HFF-Myc (cell line): ENCODE measurements at places on chromosomes 5 and 9.

DNA sequence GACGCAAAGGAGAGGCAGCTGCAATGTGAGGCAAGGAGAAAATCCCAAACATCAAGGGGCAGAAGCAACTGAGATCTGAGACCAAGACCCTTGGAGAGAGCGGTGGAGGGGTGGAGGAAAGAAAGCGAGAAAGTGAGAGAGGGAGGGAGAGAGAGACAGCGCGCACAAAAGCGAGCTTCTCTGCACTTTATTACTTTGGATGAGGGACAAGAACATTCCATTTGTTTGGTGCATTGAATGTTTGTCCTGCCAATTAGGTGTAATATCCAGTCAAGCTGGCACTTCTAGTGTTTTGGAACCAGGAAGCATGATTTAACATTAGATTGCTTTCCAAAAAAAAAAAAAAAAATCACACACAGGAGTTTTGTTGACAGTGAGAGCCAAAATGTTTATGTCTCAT is 1.4 kb downstream of the CAST start:
- DNase-seq = no peak

GRCh38 chr5:136159457-136159856 is 26.8 kb downstream of the SMAD5 start:
- no peak for DNase-seq

DNA sequence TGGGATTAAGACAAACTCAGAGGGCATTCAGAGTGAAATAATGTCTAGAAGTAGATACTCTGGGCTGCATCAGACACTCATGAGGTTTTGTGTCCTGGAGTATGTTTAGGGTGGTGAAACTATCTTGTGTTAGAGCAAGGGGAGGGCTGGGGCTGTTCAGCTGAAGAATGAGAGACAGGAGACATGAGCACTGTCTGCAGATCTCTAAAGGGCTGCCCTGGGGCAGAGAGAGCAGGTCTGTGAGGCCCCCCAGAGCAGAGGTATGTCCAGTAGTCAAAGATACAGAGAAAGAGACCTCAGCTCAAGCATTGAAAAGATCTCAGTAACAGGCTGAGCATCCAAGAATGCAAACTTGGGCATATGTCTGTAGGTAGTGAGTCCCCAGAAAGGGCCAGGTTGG is 45.9 kb upstream of the SHB start:
- DNase-seq = no peak

- DNase-seq = peak; percentile 12
Measured at GRCh38 chr9:5425006-5425628, 12.6 kb downstream of the PLGRKT start.

GRCh38 chr9:33718987-33719386 is 76.4 kb upstream of the PRSS3 start:
- no peak for DNase-seq

DNA sequence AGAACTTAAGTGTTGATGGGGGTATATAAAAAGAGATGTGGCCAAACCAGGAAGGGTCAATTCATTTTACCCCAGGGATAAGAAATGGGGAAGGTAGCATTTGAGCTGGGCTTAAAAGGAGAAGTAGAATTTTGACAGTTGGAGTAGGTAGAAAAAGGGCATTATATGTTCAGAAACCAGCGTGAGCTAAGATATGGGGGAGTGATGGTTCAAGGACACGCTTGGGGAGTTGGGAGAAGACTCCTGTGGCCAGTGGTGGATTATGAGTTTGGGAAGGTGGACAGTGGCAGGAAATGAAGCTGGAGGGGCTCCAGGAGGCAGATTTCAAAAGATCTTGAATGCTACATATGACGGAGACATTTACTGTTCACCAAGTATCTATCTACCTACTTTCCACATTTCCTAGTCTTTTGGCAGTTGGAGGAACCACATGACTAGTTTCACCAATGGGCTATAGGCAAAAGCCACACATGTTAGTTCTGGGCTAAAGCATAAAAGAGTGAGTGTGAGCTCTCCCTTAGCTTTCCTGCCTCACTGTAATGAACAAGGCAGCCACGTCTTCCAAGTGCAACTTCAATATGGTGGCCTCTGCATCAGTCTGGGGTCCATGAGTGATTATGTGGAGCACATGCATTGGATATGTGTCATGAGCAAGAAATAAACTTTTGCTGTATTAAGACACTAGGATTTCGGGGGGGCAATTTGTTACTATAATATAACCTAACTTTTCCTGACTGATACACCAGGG is 15.7 kb upstream of the GSN start:
- no peak for DNase-seq

- no peak for DNase-seq
Measured at GRCh38 chr9:134328841-134329575, 2.8 kb downstream of the RXRA start.

DNA sequence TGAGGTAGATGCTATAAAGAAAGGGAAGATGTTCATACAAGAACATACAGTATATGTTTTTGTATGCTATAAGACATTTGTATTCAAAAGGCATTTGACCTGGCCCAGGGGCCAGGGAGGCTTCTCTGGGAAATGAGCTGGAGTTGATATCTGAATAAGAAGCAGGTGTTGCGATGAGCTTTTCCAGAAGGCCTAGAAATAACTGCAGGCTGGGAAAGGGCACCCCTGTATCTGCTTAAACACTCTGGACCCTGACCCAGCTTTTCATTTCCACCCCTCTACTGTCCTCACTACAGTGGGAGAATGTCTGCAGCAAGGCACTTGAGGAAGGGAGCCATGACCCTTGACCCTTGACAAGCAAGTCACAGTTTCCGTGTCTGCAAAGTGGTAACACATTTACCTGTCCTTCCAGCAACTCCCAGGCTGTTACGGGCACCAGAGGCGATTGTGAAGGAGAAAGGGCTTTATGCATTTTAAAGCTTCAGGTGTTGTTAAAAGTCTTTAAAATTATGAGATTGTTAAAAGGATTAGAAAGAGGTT is 88.2 kb upstream of the PANK3 start:
- no peak for DNase-seq

DNA sequence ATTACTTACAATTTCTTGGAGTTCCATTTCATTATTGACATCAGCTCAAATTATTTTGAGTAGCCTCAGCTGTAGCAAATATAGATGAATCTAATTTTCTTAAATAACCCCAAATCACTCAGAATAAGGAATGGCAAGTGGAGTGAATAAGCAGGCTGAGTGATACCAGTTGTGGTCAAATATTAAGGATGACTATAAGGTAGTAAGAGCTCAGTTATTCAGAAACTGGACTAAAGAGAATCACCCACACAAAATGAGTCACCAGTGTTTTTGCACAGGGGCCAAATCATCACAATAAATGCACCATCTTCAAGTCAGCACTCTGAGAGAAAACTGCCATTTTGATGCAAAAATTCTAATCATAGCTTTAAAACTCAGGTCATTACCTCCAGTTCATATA is 128.9 kb upstream of the TARS1 start:
- peak; percentile 69 for DNase-seq

GRCh38 chr5:158261674-158262367 is 402.9 kb upstream of the CLINT1 start:
- DNase-seq = no peak

- DNase-seq = no peak
Measured at GRCh38 chr9:75990576-75991304, 100.3 kb downstream of the PCSK5 start.

DNA sequence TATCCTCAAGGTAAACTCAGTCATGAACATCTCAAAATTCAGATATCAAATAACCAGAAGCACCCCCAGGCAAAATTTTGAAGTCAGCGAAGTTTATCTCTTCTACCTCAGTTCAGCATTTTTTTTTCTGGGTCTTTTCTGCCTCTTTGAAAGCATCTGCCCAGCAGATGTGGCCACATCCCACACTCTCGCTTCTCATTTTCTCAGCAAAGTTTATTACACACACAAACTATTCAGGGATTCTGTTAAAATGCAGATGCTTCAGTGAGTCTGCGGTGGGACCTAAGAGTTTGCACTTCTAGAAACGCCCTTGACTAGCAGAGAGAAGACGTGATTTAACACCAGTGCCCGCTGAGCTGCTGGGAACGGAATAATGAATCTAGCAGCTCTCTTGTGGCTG is 19.3 kb downstream of the RASEF start:
- peak; percentile 84 for DNase-seq

- no peak for DNase-seq
Measured at GRCh38 chr5:148168246-148168645, at the start of gene SPINK14. Gene SPINK14 (plus strand): TSS chr5:148168546. CDS start chr5:148169733, 1,187 bp downstream.
